ENCODE measurements at places on chromosomes 3 and 15.

DNA sequence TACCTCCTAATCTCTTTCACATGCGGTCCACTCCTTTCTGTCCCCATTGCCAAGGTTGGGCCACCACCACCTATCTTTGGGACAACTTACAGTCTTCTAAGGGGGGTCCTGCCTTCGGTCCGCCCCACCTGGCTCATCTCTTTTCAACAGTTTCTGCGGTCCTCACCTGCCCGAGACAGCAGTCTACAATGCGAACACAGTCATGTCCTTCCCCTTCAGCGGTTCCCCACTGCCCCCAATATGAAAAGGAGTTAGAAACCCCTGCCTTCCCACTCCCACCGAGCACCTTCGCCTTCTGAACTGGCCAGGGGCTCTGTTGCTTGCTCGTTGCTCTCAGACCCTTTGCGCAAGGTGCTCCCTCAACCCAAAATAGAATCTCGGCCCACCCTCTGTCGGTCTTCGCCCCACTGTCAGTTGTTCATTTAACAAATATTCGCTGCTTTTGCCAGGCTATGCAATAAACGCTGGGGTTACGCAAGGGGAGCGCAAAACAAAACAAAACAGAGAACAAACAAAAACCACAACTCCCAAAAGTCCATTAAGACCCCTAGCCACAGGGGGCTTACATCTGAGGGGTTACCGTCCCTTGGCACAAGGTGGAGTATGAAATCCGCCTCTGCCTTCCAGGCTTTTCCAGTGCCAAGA, 611 bp upstream of the FANCI start:
- no peak for DNase-seq

- no peak for DNase-seq
These were observed 99.8 kb upstream of the HERC1 start for GRCh38 chr15:63933522-63933921.

DNA sequence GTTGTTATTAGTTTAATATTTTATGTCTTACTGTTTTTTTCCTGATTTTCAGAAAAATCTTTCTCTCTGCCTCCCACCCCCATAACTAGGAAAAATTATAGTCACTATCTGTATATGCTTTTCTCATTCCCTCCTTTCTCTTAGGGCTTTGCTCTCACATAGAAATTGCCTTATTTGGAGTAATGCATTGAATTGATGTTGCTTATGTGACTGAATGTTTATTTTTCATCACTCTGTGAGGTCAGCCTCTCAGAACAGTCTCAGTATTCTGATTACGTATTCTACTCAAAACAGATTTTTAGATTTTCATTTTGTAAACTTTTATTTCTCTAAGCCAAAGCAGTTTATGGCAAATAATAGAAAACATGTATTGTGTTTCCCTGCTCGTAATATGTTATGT, 121.0 kb downstream of the SLMAP start:
- DNase-seq, result no peak

GRCh38 chr15:40104865-40105516, 3.7 kb downstream of the BMF start:
- DNase-seq, result peak; percentile 66

GRCh38 chr3:27729748-27730611, 7.9 kb upstream of the EOMES start:
- DNase-seq, result no peak
